ENCODE measurements at places on chromosomes 1 and 21.

DNA sequence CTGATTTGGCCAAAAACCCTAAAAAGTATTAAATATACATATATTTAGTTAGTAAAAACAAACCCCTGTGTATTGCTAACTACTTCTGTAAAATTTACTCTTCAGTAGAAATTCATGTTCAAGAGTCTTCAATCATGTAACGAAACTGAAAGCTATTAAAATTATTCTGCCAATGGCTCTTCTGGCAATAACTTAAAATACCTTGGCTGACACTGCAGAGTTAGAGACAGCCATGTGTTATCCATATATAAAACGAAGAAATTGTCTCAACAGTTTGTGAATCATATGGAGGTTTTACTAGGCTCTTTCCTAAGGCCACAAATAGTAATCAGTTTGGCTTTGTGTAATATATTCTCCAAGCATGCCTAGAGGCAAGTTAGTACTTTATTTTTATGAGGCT, 357.2 kb downstream of the COL11A1 start:
- DNase-seq: no peak

DNA sequence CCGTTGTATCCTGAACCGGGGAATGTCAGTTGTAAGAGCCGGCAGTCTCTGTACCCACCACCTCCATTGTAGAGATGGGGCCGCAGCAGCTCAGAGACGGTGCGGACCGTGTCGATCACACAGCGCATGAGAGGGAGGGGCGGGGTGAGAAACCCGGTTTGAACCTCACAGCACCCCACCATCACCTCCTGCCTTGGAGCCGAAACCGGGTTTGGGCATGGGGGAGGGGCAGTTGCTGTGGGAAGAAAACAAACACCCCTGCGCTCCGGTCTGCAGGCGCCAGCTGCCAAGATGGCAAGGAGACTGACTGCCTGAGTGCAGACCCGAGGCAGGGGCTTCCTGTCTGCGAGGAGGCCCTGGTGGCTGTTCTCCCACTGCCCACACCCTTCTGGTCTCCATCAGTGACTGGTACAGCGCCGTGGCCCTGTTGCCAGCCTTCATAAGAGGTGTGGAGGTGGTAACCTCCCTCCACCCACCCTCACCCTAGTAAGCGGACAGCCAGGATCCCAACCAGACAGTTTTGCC, 69.2 kb upstream of the SSBP3 start:
- no peak for DNase-seq

GRCh38 chr1:67300561-67300960, 7.1 kb upstream of the IL12RB2 start:
- peak; percentile 24 for DNase-seq

GRCh38 chr21:33075128-33075527, 5.2 kb downstream of the OLIG1 start:
- no peak for DNase-seq

DNA sequence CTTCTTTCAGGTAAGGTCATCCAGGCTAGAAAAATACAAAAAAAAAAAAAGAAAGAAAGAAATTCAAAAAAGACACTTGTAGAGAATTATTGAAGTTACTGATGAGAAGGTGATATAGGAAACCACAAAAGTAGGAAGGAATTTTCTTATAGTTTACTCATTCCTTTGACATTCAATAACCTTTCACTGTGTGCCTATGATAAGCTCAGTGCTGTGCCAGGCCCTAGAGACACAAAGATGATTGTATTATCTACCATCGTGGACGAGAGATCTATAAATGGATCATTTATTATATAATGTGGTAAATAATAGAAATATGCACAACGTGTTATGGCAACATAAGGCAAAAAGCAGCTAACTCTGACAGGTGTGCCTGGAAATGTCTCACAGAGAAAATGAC, 109.6 kb upstream of the NGF start:
- no peak for DNase-seq

GRCh38 chr1:178847396-178847849, 23.5 kb downstream of the ANGPTL1 start:
- DNase-seq: peak; percentile 86

DNA sequence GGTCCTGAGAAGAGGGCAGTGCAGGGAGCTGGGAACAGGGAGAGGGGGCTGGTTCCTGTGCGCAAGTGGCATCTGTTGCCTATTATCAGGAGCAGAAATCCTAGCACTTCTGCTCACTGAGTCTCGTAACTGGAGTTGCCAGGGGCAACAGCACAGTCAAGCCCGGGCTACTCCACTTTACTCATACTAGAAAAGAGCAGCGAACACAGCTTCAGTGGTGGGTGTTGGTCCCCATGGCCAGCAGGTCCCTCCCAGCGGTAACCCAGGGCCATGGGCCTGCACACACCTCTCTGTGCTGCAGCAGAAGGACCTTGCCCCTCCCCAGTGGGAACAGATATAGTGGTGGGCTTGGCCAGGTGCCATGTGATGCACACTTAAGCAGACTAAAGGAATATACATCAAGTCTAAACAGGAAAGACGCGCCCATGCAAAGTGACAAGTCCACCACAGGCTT, 8.5 kb downstream of the PYCR2 start:
- no peak for DNase-seq

DNA sequence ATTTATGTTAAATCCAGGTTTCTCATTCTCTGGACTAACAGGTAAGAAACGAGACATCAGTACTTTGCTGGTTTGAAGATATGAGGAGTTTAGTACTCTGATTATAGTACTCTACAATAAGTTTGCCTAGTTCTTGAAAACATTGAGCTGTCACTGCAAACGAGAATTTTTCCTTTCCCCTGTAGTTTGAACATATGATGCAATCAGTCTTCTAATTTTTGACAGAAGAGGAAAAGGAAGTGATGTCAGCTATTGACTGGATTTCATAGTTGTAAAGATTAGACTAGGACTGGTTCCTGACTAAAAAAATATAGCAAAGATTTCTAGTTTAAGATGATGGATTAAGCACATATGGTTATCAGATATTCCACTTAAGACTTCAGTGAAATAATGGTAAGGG, 461.9 kb downstream of the LRRIQ3 start:
- DNase-seq: no peak

- DNase-seq: no peak
Observed at GRCh38 chr1:22780696-22781095, 70.1 kb downstream of the EPHB2 start.

GRCh38 chr1:61187352-61188086, 105.2 kb downstream of the NFIA start:
- DNase-seq: no peak

GRCh38 chr1:27915082-27915575, 19.7 kb upstream of the SMPDL3B start:
- no peak for DNase-seq

- no peak for DNase-seq
Observed at GRCh38 chr1:85047144-85047471, 1.2 kb downstream of the MCOLN3 start.

All from fibroblast of skin of back (primary cell).